Hindlimb muscle (tissue), 1 donor: ENCODE measurements at places on chromosomes 7 and 10.
A peak's percentile ranks its signal among the peaks of the same experiment; 100 is the strongest.

DNA sequence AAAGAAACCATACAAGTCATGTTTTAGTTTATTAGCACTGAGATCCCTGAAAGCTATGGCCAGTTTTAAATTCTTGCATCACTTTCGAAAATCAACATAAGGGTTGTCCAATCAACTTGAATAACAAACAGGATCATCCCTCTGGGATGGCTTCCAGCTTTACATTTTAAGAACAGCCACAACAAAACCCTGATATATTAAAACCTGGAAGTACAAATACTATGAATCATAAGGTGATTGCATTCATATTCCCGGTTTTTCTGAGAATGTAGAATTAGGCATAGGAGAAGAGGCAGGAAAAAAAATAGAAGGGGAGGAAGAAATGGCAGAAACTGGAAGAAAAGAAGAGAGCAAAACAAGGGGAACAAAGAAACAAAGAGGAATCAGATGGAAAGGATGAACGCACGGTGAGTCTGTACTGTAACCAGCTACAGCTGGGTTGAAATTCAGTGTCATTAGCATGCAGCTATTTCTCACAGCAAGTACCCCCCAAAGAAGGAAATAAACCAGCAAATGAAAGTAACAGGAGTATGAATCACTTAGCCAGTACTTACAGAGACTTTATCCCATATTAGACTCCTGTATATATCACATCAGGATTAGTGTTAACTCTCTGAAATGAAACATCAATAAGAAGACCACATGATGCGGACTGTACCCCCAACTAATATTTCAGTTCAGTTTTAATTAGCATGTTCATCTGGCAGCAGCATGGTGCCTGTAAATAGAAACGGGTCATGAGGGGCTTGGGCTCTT lies 301.3 kb downstream of the RNLS start:
- no peak for DNase-seq

- no peak for DNase-seq
These were observed 36.0 kb upstream of the NRG3 start for GRCh38 chr10:81838950-81839349.

DNA sequence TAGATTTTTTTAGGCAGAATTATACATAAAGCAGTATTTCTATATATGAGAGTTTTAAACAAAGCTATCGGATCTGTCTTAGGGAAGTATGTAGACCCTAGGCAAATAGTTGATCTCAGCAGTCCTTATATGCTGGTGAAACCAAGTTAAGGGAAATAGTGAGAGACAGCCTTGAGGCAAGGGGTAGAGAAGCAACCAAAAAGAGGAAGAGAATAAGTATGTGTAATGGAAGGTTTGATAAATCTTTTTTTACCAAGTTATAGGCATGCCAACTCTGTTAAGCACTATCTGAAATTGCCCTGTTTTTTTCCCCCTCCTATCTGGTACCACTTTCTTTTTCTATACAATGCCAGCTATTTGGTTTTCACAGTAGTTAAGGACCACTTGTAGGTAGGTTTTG lies 19.9 kb downstream of the SPAG6 start:
- DNase-seq, result no peak

- no peak for DNase-seq
These were observed 272.7 kb downstream of the CELF2 start for GRCh38 chr10:11290156-11290890.

DNA sequence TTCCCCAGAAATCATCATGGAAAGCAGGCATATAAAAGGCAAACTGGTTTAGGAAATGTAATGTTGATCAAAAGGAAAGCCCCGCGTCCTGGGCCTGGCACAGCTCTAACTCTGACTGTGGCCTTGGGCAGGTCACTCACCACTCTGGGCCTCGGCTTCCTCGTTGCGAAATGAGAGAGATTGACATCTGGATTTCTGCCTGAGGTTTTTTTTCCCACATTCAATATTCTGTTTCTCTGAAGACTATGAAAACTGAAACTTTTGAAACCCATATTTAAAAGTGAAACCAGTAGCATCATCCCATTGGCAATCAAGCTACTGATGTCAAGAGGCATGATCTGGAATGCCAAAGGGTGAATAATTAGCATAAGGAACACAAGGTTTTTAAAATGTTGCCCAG lies 369.7 kb upstream of the NPVF start:
- no peak for DNase-seq

DNA sequence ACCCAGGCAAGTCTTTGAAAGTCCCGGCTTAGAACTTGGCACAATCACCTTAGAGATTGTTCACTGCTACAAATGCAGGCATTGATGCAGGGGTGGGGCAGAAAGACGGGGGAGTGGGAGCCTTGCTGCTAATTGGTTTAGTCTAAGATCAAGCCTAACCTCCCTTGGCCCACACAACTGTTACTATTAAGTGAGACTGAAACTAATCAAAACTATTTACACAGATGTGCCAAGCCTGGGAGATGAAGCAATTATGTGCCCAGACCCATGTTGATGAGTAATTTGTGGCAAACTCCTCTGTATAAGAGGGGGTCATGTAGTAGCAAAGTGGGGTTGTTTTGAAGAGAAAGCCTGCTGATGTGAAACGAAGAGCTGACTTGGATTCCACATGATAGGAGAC lies 178.2 kb upstream of the ITGB1 start:
- DNase-seq, result no peak

GRCh38 chr10:124575107-124576035 lies 113.7 kb downstream of the LHPP start:
- DNase-seq, result no peak

- DNase-seq, result no peak
These were observed 92.6 kb downstream of the NRCAM start for GRCh38 chr7:108363659-108364058.

DNA sequence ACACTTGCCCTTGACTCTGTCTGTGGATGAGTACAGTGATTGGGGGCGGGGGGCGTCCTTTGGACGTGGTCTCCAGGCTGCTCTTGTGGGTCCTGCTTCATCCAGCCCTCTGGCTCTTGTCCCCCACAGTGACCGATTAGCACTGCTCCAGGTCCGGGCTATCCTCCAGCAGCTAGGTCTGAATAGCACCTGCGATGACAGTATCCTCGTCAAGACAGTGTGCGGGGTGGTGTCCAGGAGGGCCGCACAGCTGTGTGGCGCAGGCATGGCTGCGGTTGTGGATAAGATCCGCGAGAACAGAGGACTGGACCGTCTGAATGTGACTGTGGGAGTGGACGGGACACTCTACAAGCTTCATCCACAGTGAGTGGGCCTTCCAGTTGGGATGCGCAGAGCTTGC lies 18.3 kb downstream of the TACR2 start:
- DNase-seq, result no peak

- DNase-seq, result no peak
These were observed 165.3 kb downstream of the CELF2 start for GRCh38 chr10:11183015-11183414.

GRCh38 chr7:27183682-27184336 lies 1.2 kb downstream of the HOXA11 start:
- DNase-seq, result no peak

DNA sequence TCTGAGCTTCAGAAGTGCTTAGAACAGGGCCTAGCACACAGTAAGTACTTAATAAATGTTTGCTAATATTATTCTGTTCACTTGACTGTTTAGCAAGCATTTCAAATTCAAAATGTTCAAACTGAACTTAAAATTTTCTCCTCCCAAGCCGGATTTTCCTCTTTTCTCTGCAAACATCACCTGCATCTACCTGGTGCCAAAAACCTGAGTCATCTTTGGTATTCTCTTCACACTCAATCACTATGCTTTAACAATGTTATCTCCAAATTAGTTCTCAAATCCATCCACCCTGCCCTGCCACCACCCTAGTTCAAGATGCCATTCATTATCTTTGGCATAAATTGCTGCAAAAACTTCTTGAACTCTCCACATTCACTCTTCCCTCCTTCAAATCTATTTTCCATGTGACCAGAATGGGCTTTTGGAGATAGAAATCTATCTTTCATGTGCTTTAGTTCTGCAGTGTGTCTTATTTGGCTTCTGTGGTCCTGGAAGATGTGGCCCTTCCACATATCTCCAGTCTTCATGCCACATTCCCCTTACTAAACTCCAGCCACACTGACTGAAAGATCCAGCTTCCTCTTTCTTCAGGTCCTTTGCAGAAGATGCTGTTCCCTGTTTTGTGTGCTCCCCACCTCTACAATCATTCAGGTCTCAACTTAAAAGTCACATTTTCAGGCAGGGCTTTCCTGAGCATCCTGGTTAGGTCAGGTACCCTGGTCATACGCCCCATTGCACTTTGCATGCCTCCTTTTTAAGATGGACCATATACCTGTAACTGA lies 2.0 kb downstream of the GGCT start:
- no peak for DNase-seq

GRCh38 chr10:103476046-103476768 lies 2.8 kb downstream of the CALHM3 start:
- no peak for DNase-seq

- no peak for DNase-seq
These were observed 49.3 kb upstream of the INPP5A start for GRCh38 chr10:132488231-132488821.

- peak; percentile 97 for DNase-seq
These were observed at the start of gene BRAF for GRCh38 chr7:140924821-140925421. Gene BRAF, minus strand, starts transcription at chr7:140924929. Its CDS starts 226 bp downstream, at chr7:140924703.

- DNase-seq, result no peak
These were observed 148.4 kb downstream of the MAD1L1 start for GRCh38 chr7:2084331-2084730.

DNA sequence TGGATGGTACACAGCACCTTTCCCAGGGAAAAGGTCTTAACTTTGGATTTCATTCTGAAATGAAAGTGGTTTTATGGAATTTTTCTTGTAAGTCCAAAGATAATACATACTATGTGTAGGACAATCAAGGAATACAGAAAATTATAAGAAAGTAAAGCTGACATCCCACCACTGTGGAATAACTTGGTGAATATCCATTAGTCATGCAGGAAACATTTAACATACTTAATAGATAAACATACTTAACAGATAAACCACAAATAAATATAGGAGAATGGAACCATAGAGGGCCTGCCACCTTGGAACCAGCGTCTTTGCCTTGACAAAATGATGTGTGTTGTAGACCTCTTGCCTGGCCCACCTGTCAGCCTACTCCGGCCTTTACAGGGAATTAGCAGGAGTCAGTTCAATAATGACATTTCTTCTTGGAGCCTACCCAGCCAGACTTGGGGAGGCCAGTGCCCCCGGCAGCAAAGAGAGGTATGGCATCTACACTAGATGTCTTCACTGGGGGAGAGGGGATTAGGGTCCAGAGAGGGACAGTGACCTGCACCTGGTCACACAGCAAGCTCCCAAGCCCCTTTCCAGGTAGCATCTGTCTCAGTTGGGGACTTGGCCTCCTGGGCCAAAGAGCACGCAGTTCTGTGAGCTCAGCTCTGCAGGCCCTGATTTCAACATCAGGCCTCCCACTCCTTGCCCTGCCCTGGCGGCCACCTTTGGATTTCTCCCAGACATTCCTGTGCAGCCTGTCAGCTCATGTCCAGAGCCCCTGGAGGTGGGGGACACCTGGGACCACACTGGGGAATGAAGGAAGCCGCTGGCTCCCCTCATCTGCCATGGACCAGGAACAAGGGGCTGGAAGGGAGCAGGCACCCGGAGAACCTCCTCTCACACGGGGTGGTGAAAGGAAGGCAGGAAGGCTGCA lies 112.6 kb upstream of the PPIF start:
- DNase-seq, result no peak

DNA sequence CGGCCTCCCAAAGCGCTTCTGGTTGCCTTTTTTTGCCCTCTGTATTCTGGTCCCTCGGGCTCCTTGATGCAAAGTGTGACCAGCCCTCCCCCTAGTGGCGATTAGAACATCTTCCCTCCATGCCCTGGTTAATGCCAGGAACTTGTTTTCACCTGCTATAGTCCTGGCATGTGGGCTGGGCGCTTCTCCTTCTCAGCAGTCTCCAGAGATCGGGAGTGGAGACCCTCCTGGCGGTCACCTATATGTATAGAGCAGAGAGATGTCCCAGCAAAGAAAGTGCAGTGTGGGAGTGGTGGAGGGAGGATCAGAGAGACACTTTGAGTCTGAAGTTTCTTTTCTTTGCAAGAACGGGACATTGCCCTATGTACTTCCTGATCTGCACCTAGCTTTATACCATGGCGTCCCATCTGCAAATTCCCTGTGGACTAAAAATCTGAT lies 264.1 kb downstream of the OTUD1 start:
- DNase-seq, result no peak

DNA sequence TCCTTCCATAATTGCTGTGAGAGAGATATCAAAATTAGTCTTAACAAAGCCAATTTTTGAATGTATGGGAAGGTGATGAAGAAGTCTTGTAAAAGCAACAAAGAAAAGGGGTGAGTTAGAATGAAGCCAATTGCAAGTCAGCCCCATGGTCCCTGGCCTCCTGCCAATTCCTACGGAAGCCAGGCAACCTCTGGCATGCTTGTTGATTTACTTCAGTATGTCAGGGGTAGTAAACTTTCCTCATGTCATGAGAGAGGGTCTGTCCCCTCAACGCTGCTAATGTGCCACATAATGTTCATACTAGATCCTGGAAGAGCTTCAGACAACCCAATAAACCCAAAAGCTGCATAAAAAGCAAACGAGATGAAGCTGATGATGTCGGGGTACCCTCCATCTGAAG lies 159.1 kb upstream of the YAE1 start:
- DNase-seq, result no peak

DNA sequence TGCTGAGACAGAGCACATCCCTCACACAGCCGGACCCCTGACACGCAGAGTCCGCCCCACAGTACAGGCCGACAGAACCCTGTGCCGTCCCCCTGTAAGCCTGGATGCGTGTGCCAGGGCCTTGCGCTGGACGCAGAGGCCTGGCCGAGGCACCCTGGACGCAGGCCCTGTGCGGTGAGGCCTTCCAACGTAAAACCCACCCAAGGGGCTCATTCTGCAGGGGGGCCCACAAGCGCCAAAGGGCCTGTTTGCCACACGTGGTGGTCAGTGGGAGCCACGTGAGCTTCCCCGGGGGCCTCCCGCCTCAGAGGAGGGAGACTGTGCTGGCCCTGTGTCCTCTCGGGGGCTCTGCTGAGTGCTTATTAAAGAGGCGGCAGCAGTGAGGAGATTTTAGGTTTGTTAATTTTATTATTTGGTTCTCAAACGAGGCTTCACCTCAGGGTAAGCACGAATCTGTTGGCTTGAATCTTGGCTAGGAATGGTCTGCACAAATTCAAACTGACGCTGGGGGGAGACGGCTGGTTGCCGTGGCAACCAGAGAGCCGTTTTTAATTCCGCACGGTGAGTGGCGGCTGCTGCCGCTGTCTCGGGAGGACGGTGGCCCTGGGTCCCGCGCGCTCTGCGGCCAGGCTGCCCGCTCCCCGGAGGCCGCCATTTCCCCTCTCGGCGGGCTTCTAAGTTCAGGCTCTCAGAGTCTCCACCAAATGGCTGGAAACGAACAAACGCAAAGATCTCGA lies 4.9 kb upstream of the ADGRA1 start:
- no peak for DNase-seq

DNA sequence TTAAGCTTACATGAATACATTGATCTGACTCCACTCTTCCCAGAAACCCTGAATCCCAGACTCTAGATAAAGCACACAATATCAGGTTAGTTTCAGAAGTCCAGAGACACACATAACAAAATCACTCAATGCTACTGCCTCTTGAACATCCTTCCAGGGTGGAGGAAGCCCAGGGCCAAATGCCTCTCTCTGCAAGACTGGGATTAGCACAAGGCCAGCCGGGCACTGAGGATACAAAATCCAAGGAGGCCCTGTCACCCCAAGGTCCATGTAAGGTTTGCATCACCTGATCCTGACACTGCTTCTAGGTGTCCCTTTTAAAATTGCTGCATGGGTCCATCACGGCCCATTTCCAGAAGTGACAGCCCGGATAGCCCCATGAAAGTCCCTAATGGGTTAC lies 2.6 kb upstream of the PLXNA4 start:
- no peak for DNase-seq

- DNase-seq, result no peak
These were observed 148.1 kb upstream of the FAM3C start for GRCh38 chr7:121544238-121544637.
